Activated CD4-positive, alpha-beta T cell treated with anti-CD3 and anti-CD28 coated beads, Interleukin-2, amount 10 ng/mL, durations not matched to agents 24 days and 14 days (primary cell): ENCODE measurements at places on chromosomes 3 and 15. TPM values are rescaled to one million over a fixed set of nuclear protein-coding genes. Genes with fewer than 3 reads are reported as not detected.

- no peak for DNase-seq
These were observed 7.3 kb downstream of the CCDC14 start for GRCh38 chr3:123953735-123954134.

DNA sequence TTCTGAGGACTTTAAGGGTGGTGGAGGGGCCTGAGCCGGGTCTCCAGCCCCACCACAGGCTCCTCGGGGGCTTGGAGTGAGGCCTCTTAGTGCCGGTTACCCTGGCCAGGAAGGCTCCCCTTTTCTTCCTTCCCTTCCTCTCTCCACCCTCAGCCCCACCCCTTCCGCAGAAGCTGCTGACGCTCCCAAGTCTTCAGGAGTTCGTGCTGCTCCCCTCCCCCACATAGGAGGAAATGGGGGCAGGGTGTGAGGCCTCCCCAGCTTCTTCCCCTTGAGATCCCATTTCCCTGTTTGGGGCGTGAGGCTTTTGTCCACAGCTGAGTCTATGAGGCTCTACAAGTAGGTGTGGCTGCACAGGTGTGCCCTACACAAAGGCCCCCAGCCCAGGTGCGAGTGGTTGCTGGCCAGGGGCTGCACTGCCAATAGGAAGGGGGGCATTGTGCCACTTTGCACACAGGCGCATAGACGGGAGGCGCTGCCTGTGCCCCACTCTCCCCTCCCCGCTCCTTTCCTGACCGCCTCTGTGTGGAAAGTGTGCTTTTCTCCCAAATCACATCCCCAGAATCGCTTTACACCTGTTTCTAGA is 915 bp upstream of the CALML4 start:
- DNase-seq, result peak; percentile 76

DNA sequence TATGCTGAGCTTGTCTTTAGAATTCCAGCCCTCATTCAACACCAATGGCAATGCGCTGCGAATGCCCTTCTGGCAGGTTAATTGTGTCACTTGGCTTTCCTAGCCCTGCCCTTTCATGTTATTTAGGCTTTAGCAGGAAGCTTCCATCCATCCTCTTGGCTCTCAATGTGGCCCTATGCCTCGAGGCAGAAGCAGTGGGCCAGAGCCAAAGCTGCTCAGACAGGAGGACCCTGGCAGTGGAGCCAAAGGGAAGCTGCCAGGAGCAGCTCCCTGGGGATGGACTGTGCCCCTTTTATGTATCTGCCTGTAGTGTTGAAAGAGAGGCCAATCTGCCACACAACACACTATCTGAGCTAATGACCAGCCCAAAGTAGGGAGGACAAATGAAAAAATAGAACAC is 376.4 kb downstream of the CTNNB1 start:
- no peak for DNase-seq

DNA sequence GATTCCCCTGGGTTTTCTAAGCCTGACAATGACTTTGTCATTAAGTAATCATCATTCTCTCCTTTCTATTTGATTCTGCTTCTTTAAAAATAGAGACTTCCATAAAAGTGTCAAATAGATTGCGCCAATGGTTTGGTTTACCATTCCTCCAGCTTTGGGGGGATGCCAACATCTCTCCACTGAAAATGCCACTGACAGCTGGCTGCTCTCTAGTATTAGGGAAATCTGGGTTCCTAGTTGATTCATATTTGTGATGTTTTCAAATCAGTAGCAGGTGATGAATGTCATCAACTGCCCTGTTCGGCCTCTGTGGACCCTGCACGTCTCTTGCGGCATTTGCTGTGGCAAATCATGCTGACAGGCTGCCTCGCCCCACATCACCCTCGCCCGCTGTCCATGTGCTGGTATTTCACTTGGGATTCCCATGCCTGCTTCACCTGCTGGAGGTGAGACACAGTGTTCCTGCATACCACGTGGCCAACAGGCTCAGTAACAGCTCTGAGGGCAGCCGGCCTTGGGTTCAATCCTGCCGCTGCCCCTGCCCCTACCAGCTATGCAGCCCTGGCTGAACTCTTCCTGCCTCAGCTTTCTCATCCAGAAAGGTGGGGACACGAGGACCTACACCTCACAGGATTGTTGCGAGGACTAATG is 28.1 kb downstream of the ZXDC start:
- no peak for DNase-seq

The FXR1 gene
- total RNA-seq, result 149 and 161 TPM in 2 replicates
